ENCODE measurements at places on chromosomes 6 and 20.

- DNase-seq = no peak
Observed at GRCh38 chr6:75491291-75491690, 2.3 kb downstream of the FILIP1 start.

DNA sequence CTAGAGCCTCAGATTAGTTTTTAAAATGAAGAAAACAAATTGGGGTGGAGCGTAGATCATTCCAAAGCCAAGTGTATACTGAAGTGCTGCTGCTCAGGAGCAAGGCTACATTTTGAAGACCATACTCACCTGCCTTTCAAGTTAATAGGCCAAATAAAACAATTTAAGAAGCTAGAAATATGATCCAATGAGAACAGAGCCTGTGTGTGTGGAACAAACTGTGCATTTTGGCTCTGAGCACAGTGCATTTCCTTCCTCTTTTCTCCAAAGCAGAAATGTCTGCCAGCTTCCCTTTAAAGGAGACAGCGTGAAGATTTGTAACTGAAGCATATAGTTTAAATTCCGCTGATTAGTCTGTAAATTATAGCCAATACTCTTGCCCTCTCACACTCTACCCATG is 3.2 kb upstream of the IFNGR1 start:
- DNase-seq = no peak

DNA sequence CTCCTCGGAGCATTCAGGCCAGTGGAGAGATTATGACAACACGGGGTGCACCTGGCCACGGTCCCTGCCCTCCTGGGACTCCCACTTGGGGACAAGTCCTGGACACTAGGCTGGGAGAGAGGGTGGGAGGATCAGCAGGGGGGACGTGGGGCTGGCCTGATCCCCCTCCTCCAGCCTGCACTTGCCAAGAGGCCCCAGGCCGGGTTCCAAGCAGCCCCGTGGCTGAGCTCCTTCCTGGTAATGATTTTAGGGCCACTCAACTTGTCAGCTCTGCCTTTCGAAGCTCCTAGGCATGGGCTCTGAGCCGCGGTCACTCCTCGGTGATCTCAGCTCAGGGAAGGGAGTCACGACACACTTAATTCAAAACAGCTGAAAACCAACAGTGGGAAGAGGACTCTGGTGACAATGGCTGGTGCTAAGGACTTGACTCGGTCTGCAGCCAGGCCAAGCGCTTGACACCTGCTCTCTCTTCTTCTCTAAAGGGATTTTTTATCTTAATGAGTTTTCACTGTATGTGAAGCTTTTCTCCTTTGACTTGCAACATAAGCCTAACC is 161.7 kb downstream of the BMP7 start:
- DNase-seq = no peak

- DNase-seq = peak; percentile 30
Observed at GRCh38 chr6:42260972-42261371, 43.3 kb upstream of the MRPS10 start.

DNA sequence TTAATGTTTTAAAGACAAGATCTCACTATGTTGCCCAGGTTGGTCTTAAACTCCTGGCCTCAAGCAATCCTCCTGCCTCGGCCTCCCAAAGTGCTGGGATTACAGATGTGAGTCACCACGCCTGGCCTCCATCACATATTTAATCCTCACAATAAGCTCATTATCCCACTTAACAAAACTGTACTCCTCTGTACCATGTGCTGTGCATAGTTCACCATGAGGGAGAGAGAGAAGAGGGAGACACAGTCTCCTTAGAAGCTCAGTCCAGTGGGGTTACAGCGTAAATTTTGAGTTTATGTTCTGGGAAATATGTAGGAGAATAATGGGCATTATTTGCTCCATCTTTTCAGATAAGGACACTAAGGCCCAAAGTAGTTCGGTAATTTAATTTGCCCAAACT is 7.9 kb upstream of the CPNE5 start:
- DNase-seq = no peak

DNA sequence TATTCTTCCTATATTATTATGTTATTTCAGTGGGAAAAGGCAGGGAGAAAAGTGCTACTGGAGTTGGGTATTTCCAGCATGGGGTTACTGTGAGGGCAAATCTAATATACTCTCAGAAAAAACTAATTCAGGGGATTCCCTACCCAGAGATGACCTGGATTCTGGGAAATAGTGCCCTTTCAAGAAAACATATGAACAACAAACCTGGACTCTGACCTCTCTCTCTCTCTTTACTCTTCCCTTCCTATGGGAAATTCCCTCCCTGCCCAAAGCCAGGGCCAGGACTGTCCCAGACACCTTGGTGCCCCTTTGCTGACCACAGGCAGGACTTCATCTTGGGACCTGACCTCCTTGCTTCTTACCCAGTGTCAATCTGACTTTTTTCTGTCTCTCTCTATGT is 1.6 kb upstream of the UBD start:
- DNase-seq = no peak

GRCh38 chr6:112180095-112180820 is 74.1 kb downstream of the LAMA4 start:
- DNase-seq = no peak

DNA sequence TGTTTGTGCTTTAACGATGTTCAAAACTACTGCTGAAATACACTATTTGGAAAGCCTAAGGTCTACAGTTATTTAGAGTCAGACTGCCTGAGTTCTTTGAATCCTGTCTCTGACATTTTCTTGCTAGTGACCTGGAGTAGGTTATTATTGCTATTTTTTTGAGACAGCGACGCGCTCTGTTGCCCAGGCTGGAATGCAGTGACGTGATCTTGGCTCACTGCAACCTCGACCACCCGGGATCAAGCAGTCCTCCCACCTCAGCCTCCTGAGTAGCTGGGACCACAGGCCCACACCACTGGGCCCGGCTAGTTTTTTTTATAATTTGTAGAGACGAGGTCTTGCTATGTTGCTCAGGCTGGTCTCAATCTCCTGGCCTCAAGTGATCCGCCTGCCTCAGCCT is 96.6 kb downstream of the TIAM2 start:
- DNase-seq = no peak
